CD4-positive, alpha-beta T cell treated with Interleukin-12 subunit alpha and Interleukin-12 subunit beta, for 1 hour (primary cell): ENCODE measurements at places on chromosomes 16 and 17.

DNA sequence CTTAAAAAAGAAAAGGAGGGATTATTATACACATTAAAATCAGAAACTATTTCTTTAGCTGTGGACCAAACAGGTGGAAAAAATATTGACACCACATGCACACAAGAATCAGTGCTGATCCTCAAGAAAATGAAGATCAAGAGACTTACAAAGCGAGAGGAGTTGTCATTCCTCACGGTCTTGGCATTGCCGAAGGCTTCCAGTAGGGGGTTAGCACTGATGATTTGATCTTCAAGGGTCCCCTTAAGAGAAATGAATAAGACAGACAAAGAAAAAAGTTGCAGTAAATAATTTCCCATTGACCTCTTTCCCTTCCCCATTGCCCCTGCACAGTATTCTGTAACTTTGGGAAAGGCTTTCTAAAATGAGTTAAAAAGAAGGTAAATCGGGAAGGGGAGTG lies 6.0 kb downstream of the MYH4 start:
- DNase-seq: no peak

DNA sequence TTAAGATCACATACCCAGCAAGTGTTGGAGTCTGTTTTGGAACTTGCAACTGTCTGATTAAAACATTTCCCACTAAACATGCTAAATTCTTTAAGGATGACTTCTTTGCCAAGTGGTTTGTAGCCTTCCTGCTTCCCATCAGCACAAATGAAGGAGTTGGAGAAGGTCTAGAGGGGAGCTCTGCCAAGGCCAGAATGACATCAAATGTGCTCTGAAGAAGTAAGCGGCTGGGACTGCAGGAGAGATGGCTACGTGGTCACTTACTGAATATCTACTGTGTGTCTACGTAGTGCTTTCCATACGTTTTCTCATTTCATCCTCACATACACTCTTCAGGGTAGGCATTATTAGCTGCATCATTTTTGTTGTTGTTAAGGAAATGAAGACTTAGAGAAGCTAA lies 135.7 kb upstream of the NLRP1 start:
- DNase-seq: no peak

GRCh38 chr16:57044931-57045693 lies 47.3 kb upstream of the CPNE2 start:
- DNase-seq: no peak

DNA sequence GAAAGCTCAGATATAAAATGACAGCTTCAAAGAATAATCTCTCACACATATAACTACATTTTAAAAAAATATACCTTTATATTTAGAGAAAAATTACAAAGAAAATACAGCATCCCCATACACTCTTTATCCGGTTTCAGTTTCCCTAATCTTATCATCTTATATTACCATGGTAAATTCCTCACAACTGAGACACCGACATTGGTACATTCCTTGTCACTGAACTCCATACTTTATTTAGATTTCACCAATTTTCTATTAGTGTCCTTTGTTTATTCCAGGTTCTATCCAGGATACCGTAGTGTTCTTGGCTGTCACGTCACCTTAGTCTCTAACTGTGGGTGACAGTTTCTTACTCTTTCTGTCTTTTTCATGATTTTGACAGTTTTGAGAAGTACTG lies 22.0 kb upstream of the ABCA10 start:
- no peak for DNase-seq

- DNase-seq: no peak
These were observed 16.2 kb upstream of the PVALEF start for GRCh38 chr17:81148986-81149533.

GRCh38 chr17:14813649-14814370 lies 451.3 kb downstream of the PMP22 start:
- peak; percentile 29 for DNase-seq

- no peak for DNase-seq
These were observed 146.3 kb upstream of the TBX2 start for GRCh38 chr17:61253362-61253761.

DNA sequence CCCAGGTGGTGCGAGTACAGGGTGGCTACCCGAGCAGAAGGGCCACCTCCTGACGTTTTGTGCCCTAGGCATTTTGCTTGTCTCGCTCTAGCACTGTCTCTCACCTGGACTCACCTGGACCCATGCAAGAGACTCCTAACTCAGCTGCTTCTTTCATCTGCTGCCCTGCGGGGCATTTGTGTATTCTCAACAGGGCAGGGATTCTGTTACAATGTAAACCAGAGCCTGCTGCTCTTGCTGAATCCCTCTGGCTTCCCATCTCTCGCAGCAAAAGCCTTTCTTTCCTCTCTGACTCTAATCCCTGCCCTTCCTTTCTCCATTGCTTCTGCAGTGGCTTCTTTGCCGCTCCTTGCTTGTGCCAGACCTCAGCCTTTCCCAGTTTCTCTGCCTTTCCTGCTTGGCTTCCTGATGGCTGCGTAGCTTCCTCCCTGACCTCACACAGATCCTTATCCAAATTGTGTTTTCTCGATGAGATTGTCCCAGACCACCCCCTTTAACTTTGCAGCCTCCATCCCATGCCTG lies 10.2 kb downstream of the ARSG start:
- DNase-seq: no peak

GRCh38 chr16:17939122-17939536 lies 397.4 kb downstream of the NPIPA8 start:
- DNase-seq: no peak

- DNase-seq: no peak
These were observed 23.0 kb downstream of the VPS35L start for GRCh38 chr16:19578378-19578971.

GRCh38 chr17:69455040-69455439 lies 40.5 kb downstream of the MAP2K6 start:
- DNase-seq: no peak
